ENCODE measurements at places on chromosomes 1 and 21. TPM values are rescaled to one million over a fixed set of nuclear protein-coding genes. Genes with fewer than 3 reads are reported as not detected.

NTRK1 gene
- total RNA-seq: 0.88 TPM

NBPF20 gene
- total RNA-seq: 2.4 TPM

ERVH48-1 gene
- not detected for total RNA-seq

WLS gene
- 54.3 TPM for total RNA-seq

TATDN3 gene
- total RNA-seq: 14.1 TPM

PRUNE1 gene
- 11.6 TPM for total RNA-seq

UBR4 gene
- total RNA-seq: 149 TPM
